ENCODE measurements at places on chromosomes 16 and 17.

GRCh38 chr16:80006241-80007215 is 406.0 kb upstream of the MAF start:
- no peaks in the 10 kb centered on the region for H3K4me1 ChIP-seq
- no peak for DNase-seq
- H3K27me3 ChIP-seq: no peaks in the 10 kb centered on the region
- H3K27ac ChIP-seq: no peak overlapping the region
- no peaks in the 10 kb centered on the region for H3K36me3 ChIP-seq

DNA sequence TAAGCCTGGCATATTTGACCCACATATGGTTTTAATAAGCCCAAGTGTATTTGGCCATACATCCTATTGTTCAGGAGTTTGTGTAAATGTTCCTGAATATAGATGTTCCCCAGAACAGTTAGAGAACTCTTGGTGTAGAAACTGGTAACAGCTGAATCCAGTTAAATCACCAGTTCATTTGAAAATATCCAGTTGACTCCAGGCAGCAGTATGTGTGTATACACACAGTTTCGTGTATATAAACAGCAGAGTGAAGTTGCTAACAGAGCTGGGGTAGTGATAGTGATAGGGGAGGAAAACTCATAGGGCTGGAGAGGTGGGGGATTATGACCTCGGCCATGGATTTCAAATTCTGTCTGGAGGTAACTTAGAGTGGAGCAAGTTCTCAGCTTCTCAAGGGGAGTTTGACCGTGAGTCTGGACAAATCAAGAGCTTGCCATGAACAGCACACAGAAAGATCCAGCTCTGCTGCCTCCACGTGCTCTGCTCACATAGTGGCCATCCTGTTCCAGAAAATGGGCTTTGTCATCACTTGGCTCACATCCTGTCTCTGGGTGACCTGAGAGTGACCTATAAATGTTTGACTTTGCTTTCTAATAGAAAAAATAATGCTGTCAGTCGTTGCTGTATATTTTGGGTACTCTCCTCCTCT is 30.6 kb upstream of the MMD start:
- no peaks in the 10 kb centered on the region for H3K36me3 ChIP-seq
- H3K4me1 ChIP-seq: no peaks in the 10 kb centered on the region
- H3K4me3 ChIP-seq: no peak overlapping the region
- H3K27me3 ChIP-seq: no peaks in the 10 kb centered on the region

DNA sequence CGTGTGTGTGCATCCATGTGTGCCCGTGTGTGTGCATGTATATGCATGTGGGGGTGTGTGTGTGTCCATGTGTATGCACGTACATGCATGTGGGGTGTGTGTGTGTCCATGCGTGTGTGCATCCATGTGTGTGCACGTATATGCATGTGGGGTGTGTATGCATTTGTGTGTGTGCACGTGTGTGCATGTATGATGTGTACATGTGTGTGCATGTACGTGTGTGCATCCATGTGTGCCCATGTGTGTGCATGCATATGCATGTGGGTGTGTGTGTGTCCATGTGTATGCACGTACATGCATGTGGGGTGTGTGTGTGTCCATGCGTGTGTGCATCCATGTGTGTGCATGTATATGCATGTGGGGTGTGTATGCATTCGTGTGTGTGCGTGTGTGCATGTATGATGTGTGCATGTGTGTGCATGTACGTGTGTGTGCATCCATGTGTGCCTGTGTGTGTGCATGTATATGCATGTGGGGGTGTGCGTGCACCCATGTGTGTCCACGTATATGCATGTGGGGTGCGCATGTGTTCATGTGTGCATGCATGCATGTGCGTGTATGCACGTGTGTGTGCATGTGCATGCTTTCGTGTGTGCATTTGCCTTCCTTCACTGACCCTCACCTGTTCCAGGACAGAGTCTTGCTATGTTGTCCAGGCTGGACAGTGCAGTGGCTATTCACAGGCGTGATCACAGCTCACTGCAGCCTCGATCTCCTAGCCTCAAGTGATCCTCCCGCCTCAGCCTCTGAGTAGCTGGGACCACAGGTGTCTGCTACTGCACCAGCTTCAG is 129.6 kb upstream of the TNRC6C start:
- H3K27ac ChIP-seq: no peak overlapping the region
- peaks cover 16% of the 10 kb centered on the region for H3K27me3 ChIP-seq
- DNase-seq: no peak
- H3K4me1 ChIP-seq: peaks cover 3% of the 10 kb centered on the region
- H3K36me3 ChIP-seq: no peaks in the 10 kb centered on the region

- H3K4me3 ChIP-seq: no peak overlapping the region
- DNase-seq: no peak
- no peaks in the 10 kb centered on the region for H3K36me3 ChIP-seq
- no peaks in the 10 kb centered on the region for H3K4me1 ChIP-seq
- H3K27ac ChIP-seq: no peak overlapping the region
- peaks cover 1% of the 10 kb centered on the region for H3K27me3 ChIP-seq
These were observed 59.0 kb upstream of the NKD1 start for GRCh38 chr16:50489182-50489581.

DNA sequence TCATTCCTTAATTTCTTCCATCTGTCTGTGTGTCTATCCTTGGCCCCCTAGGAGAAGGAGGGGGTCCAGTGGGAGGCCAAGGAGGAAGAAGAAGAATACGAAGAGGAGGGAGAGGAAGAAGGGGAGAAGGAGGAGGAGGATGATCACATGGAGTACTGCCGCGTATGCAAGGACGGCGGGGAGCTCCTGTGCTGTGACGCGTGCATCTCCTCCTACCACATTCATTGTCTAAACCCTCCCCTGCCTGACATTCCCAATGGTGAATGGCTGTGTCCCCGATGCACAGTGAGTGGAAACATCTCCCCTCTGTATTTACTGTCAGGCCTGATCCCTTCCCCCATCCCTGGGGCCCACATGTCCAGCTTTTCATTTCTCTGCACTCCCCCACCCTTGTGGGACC is 6.3 kb downstream of the CHD3 start:
- H3K36me3 ChIP-seq: peaks cover 4% of the 10 kb centered on the region
- no peak overlapping the region for H3K4me3 ChIP-seq
- no peaks in the 10 kb centered on the region for H3K4me1 ChIP-seq
- DNase-seq: no peak
- H3K27me3 ChIP-seq: no peaks in the 10 kb centered on the region

GRCh38 chr17:66076546-66077190 is 115.3 kb downstream of the CEP112 start:
- no peak overlapping the region for H3K4me3 ChIP-seq
- no peaks in the 10 kb centered on the region for H3K36me3 ChIP-seq
- no peak for DNase-seq
- H3K27me3 ChIP-seq: no peaks in the 10 kb centered on the region
- no peaks in the 10 kb centered on the region for H3K4me1 ChIP-seq

DNA sequence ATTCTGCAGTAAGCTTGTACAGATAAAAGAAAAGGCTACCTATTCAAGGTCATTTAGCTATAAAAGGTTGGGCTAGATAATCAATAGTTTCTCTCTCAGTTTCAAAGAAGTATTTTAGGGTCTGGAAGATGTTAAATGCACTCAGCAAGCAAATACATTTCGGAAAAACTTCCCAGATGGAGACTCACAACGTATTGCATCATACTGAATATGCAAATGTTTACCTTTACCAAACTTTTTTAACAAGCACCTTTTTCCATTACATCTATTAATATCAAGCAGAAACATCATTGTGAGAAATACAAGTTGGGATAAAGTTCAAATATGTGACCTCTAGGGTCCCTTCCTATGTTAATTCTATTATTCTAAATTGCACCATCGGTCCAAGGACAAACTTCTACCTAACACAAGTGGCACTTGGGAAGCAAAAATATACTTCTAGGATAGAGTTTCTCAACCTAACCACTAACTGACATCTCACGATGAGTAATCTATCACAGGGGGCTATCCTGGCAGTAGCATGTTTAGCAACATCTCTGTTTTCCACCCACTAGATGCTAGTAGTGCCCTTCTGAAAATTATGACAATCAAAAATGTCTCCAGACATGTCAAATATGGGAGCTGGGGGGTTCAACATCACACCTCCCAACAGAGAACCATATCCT is 14.5 kb downstream of the KANSL1 start:
- DNase-seq: no peak
- peak overlapping the region; percentile 10 for H3K27ac ChIP-seq
- H3K36me3 ChIP-seq: peaks cover 2% of the 10 kb centered on the region
- H3K4me1 ChIP-seq: peaks cover 31% of the 10 kb centered on the region
- no peak overlapping the region for H3K4me3 ChIP-seq
- H3K27me3 ChIP-seq: no peaks in the 10 kb centered on the region

DNA sequence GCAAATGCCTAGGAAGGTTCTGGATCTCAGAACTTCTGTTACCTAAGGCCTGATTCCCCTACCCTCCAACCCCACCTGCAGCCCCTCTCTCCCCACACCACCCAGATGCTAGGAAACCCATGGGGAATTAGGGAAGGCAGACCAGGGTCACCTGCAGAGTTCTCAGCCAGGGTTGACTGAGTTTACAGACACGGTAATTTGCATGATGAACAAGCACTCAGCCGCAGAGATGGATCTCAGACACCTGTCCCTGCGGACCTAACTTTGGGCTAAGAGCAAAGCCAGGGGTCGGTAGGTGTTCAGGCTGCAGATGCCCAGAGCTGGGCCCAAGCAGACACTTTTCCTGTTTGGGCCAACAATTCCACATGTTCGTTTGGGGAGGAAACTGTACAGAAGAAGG is 2.9 kb downstream of the ABI3 start:
- peaks cover 100% of the 10 kb centered on the region for H3K4me1 ChIP-seq
- peak overlapping the region; percentile 13 for H3K4me3 ChIP-seq
- peak; percentile 73 for DNase-seq

DNA sequence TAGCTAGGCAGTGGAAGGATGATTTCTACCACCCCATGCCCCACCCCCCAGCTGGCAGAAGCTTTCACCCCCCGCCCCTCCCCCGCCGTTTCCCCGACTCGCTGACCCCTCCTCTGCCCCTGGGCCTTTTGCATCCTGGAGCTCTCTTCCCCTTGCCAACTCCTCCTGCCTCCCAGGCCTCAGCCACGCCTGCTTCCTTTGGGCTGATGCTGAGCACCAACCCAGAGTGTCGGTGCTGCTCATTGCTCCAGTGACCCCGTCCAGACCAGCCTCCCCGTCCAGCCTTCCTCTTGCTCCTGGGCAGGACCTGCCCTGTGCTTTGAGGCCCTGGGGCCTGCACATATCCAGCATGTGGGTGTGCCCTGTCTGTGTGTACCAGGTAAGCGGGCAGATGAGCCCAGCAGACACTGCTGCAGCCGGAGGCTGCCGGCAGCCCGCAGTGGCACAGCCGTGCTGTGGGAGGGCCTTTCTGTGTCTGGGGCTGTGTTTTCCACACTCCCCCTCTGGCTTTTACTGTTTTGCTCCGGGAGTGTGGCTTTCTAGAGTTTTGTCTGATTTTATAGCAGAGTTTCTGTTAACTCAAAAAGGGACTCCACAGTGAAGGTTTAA is 72.9 kb downstream of the JPH3 start:
- no peaks in the 10 kb centered on the region for H3K27me3 ChIP-seq
- no peaks in the 10 kb centered on the region for H3K4me1 ChIP-seq
- H3K36me3 ChIP-seq: no peaks in the 10 kb centered on the region
- no peak overlapping the region for H3K4me3 ChIP-seq

DNA sequence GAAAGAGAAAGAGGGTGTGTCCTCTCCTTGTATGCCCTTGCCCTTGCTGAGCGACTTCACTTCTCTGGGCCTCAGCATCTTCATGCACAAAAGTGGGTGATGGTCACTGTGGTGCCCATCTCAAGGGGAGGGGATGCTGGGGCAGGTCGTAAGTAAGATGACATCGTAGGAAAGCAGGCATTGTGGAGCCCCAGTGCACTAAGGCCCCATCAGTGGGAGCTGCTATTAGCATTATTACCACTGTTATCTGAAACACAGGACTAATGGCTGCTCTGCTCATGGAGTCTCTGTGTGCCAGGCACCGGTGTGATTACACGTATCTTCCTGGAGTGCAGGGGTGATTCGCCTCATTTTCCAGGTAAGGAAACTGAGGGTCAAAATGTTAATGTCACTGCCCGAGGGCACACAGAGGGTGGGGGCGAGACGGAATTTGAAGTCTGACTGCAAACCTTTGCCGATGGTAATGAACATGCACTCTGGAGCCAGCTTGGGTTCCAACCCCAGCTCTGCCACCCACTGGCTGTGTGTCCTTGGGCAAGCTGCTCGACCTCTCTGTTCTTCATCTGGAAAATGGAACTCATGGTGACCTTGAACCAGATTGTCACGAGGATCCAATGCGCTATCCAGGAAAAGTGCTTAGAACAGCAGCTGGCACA is 63.2 kb upstream of the GSE1 start:
- no peak for DNase-seq
- H3K27ac ChIP-seq: no peak overlapping the region
- H3K4me3 ChIP-seq: no peak overlapping the region

DNA sequence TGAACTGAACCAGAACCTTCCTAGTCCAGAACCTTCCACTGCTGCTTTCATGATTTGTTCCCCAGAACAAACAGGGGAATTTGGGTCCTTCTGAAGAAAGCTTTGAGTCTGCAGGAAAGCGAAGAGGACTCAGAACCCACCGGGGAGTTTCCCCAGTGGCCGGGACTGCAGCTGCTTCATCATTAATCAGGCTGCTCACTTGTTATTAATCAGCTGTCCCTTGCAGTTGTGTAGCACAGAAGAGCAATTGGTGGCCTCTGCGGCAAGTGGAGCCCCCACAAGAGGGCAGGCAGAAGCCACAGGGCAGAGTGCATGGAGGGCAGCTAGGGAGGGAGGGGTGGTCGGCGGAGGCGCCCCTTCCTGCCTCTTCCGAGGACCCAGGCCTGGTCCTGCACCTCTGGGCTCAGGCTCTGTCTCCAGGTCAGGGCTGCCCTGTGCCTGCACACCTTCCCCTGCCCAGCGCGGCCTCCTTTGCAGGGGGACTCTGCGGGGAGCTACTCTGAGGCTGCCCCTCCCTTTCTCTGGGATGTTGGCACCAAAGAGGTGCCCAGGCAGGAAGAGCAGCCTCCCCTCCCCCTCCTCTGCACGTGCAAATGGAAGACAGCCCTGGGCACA is 6.9 kb downstream of the CCL17 start:
- no peaks in the 10 kb centered on the region for H3K27me3 ChIP-seq
- H3K4me3 ChIP-seq: no peak overlapping the region
- H3K27ac ChIP-seq: no peak overlapping the region
- DNase-seq: no peak
- H3K4me1 ChIP-seq: peaks cover 44% of the 10 kb centered on the region

GRCh38 chr17:62692721-62693431 is 65.4 kb downstream of the MRC2 start:
- H3K4me3 ChIP-seq: no peak overlapping the region
- H3K27me3 ChIP-seq: no peaks in the 10 kb centered on the region
- no peak for DNase-seq
- no peak overlapping the region for H3K27ac ChIP-seq
- no peaks in the 10 kb centered on the region for H3K4me1 ChIP-seq

Data from B cell (primary cell).